ENCODE measurements at places on chromosomes 3 and 15.

DNA sequence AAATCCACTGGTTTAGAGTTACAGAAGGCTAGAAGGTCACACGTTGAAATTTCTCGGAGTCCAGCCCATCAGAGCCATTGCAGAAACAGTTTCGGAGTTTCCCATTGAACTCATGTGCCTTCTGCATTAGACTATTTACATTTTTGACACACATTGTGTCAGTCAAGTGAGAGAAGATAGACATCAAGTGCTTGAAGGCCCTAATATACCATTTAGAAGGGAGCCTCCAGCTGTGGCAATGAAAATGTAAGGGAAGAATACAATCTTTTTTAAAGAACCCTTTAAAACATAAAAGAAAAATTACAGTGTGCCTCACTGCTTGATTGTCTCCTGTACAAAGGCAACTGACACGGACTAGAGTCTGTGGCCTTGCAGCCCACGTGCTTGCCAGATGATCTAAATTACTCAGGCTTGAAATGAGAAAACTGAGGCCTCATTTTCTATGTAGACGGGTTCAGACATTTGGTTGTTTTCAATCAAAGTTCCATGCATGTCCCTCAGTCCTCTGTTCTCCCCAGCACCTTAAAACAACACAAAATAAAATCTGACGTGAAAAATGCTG is 650.5 kb downstream of the ROBO2 start:
- DNase-seq, result no peak
- no peak overlapping the region for H3K4me3 ChIP-seq
- H3K36me3 ChIP-seq, result no peaks in the 10 kb centered on the region

DNA sequence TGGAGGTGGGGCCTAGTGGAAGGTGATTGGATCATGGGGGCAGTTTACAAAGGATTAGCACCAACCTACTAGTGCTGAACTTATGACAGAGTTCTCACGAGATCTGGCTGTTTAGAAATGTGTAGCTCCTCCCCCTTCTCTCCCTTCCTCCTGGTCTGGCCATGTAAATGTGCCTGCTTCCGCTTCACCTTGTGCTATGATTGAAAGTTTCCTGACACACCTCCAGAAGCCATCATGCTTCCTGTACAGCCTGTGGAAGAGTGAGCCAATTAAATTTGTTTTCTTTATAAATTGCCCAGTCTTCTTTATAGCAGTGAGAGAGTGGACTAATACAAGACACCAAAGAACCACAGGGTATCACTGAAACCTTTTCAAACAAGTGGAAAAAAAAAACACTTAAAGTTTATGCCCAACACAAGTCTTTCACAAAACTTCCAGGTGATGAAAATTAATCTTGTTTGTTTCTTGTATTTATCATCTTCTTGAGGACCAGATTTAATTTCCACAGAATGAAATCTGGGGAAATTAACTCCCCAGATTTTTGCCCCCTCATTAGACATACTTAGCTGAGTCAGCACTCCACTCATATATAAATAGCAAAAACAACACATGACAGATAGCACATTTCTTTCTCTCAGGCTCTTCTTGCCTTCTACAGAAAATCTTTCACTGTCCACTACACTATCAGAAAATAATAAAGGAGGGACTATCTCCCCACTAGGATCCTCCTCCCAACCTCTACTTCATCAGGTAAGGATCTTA is 847.2 kb downstream of the TUSC7 start:
- no peak for DNase-seq

- H3K27ac ChIP-seq, result no peak overlapping the region
- H3K4me3 ChIP-seq, result no peak overlapping the region
- no peaks in the 10 kb centered on the region for H3K36me3 ChIP-seq
- H3K4me1 ChIP-seq, result no peaks in the 10 kb centered on the region
- no peak for DNase-seq
- H3K27me3 ChIP-seq, result no peaks in the 10 kb centered on the region
Measured at GRCh38 chr15:97567411-97567810, 393.1 kb upstream of the ARRDC4 start.

- peaks cover 39% of the 10 kb centered on the region for H3K4me1 ChIP-seq
- peak overlapping the region; percentile 92 for H3K27ac ChIP-seq
- peak overlapping the region; percentile 91 for H3K4me3 ChIP-seq
- DNase-seq, result peak; percentile 46
- H3K36me3 ChIP-seq, result peaks cover 25% of the 10 kb centered on the region
- no peaks in the 10 kb centered on the region for H3K27me3 ChIP-seq
Measured at GRCh38 chr3:134486577-134487041, 752 bp downstream of the CEP63 start.

- no peak for DNase-seq
- no peaks in the 10 kb centered on the region for H3K27me3 ChIP-seq
- no peaks in the 10 kb centered on the region for H3K4me1 ChIP-seq
Measured at GRCh38 chr3:182241766-182242488, 530.2 kb downstream of the SOX2 start.

- no peak overlapping the region for H3K27ac ChIP-seq
- H3K4me1 ChIP-seq, result no peaks in the 10 kb centered on the region
- no peaks in the 10 kb centered on the region for H3K27me3 ChIP-seq
- H3K36me3 ChIP-seq, result no peaks in the 10 kb centered on the region
- DNase-seq, result no peak
Measured at GRCh38 chr15:78691167-78691850, 50.3 kb upstream of the CHRNB4 start.

- no peaks in the 10 kb centered on the region for H3K36me3 ChIP-seq
- no peak overlapping the region for H3K4me3 ChIP-seq
- no peaks in the 10 kb centered on the region for H3K27me3 ChIP-seq
- H3K27ac ChIP-seq, result no peak overlapping the region
Measured at GRCh38 chr3:12562451-12562850, 5.6 kb downstream of the MKRN2 start.

DNA sequence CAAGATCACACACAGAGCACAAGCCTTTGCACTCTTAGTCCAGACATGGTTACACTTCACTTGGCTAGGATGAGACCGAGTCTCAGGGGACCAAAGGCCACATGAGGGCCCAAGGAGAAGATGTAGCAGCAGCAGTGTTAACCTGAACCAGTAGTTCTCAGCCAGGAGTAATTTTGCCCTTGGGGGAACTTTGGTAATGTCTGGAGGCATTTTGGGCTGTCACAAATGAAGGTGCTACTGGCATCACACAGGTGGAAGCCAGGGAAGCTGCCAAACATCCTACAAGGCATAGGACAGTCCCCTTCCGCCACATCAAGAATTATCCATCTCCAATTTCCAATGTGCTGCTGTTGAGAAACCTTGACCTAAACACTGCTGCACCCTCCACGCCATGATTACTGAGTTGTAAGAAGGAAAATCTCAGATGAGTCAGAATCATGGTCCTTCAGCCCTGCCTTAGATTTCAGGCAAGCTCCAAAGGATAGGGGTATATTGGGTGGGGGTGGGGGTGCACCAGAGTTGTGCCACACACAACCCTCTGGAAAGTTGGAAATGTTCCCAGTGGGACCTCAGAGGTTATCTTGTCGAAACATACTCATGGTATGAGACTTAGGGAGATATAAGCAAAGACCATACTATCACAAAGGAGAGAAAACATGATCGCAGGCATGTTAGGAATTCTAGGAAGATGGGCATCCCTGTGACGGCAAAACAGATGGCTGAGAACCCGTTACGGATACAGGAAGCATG is 36.2 kb downstream of the SEMA5B start:
- H3K4me3 ChIP-seq, result no peak overlapping the region
- H3K27me3 ChIP-seq, result peaks cover 25% of the 10 kb centered on the region
- H3K27ac ChIP-seq, result no peak overlapping the region
- DNase-seq, result no peak

DNA sequence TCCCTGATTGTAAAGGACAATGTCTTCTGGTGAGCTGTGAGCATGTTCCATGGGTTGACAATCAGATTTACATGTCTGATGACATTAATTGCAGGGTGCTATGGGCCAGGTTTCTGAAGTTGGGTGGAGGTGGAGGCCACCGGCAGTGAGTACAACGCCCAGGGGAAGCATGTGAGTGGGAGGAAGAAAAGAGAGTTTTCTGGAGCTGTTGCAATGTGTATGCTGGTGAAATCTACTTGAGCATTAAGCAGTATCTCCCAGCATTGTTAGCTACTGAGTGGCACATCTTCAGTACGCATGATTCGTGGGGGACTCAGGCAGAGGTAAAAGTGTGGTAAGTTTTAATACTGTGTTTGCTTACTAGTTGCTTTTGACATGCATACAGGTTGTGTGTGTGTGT is 26.6 kb downstream of the TMEM45A start:
- no peaks in the 10 kb centered on the region for H3K4me1 ChIP-seq
- H3K27ac ChIP-seq, result no peak overlapping the region
- no peaks in the 10 kb centered on the region for H3K27me3 ChIP-seq

DNA sequence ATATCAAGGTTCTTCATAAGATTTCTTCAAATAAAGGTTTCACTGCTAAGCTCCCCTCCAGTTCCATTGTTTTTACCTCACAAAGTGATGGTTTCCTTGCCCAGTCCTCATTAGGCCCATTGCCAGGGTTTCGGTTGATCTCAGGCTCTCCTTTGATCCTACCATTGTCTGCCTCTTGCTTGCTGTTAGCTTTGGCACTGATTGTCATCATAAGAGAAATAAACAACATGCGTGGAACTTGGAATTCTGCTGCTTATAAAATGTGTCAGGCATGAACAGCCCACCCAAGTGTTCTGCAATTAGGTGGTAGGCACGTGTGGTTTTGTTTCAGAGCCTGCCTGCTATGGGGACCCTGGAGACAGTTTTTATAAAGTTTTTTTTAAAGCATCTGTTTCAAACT is 107.6 kb upstream of the BFSP2 start:
- no peak for DNase-seq
- H3K36me3 ChIP-seq, result no peaks in the 10 kb centered on the region
- H3K27me3 ChIP-seq, result peaks cover 14% of the 10 kb centered on the region
- no peak overlapping the region for H3K4me3 ChIP-seq

GRCh38 chr15:78070049-78070700 is 7.3 kb downstream of the TBC1D2B start:
- no peaks in the 10 kb centered on the region for H3K27me3 ChIP-seq
- peak overlapping the region; percentile 80 for H3K27ac ChIP-seq
- DNase-seq, result peak; percentile 78

DNA sequence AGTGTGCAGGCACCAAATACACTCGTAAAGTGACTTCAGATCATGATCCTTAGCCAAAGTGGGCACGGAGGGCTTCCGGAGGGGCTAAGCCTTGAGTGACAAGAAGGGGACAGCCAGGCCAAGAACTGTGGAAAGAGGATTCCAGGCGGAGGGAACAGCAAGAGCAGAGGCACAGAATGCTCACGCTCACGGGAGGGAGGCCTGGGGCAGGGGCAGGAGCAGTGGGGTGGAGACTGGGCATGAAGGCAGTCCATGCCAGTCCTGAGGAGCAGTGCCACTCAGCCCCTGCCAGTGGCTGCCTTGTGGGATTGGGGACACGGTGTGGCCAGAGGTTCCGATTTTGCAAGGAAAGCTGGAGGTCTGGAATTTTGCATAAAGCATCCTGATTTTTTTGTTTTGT is 36.0 kb downstream of the DNAJB8 start:
- DNase-seq, result no peak
- H3K36me3 ChIP-seq, result no peaks in the 10 kb centered on the region
- no peak overlapping the region for H3K27ac ChIP-seq
- H3K4me3 ChIP-seq, result no peak overlapping the region
- H3K4me1 ChIP-seq, result no peaks in the 10 kb centered on the region

DNA sequence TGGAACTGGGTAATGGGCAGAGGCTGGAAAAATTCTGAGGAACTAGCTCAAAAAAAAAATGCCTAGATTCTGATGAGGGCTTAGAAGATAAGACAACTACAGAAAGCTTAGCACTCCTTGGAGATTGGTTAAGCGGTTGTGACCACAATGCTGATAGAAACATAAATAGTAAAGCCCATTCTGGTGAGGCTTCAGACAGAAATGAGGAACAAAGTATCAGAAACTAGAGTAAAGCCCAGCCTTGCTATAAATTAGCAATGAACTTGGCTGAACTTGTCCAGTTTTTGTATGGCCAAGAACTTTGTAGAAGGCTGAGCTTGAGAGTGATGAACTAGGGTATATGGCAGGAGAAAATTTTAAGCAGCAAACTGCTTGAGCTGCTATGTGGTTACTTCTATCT is 25.4 kb downstream of the GOLGB1 start:
- H3K36me3 ChIP-seq, result peaks cover 61% of the 10 kb centered on the region
- H3K4me3 ChIP-seq, result no peak overlapping the region
- H3K27ac ChIP-seq, result no peak overlapping the region
- no peak for DNase-seq

- H3K4me3 ChIP-seq, result no peak within 1 kb of the TSS
- H3K4me1 ChIP-seq, result no peaks in the 10 kb centered on the region
- no peaks in the 10 kb centered on the region for H3K36me3 ChIP-seq
- no peak for DNase-seq
Measured at GRCh38 chr15:23647421-23648370, at the start of gene MAGEL2. Gene MAGEL2 (minus strand): TSS chr15:23647867. CDS start chr15:23647742, 125 bp downstream.

DNA sequence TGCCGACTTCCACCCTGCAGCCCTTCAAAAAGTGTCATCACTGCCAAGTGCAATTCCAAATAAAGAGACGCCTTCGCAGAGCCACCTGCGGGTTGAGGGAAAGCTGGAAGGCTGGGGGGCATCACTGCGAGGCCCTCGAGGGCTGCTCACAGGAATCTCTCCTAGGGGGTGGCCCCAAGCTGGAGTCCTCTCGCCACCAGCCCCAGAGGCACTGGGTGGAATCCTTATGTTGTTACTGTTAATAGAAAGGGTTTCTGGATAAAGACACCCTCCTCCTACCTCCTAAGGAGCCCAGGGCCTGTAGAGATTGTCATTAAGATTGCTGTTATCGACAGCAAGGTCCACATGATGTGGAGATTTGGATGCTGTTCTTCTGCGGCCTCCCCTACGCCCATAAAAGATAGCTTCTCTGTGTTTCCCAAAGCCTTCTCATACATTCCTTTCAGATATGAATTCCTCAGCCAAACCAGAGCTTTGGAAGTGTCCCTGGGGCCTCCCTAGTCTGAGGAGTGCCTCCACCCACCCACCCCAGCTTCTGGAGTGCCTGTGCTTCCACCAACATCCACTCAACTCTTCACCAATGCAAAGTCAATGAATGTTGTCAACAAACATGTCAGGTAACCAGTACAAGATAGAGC is 512.7 kb downstream of the SHQ1 start:
- no peak for DNase-seq
- H3K27me3 ChIP-seq, result no peaks in the 10 kb centered on the region
- H3K36me3 ChIP-seq, result no peaks in the 10 kb centered on the region
- H3K4me1 ChIP-seq, result no peaks in the 10 kb centered on the region

DNA sequence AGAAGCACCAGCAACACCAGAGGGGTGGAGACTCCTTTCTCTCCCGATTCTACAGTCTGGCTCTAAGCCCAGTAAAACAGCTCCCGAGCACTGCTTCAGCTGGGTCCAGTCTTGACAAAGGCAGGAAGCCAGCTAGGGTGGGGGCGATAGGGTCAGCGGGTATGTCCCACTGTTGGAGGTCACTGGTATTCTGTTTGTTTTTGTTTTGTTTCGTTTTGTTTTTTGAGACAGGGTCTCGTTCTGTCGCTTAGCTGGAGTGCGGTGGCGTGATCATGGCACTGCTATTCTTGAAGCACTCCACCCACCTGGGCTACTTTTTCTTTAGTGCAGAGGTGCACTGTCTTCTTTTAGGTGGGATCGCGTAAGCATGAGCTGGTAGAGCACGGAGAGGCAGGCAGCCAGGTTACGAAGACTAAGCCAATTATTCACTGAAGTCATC is 16.3 kb downstream of the GCSAM start:
- peaks cover 12% of the 10 kb centered on the region for H3K4me1 ChIP-seq
- no peak overlapping the region for H3K4me3 ChIP-seq
- no peak overlapping the region for H3K27ac ChIP-seq
- no peaks in the 10 kb centered on the region for H3K36me3 ChIP-seq

GRCh38 chr3:38029400-38030125 is at the start of gene PLCD1:
Gene PLCD1 (minus strand): TSS chr3:38029642. CDS start chr3:38029539, 103 bp downstream.
- H3K27me3 ChIP-seq, result no peaks in the 10 kb centered on the region
- H3K4me3 ChIP-seq, result no peak within 1 kb of the TSS
- no peaks in the 10 kb centered on the region for H3K36me3 ChIP-seq
- peaks cover 9% of the 10 kb centered on the region for H3K4me1 ChIP-seq
- no peak within 1 kb of the TSS for H3K27ac ChIP-seq
- no peak for DNase-seq

Data from DND-41 (cell line).